Mammary epithelial cell (primary cell): ENCODE measurements at places on chromosomes 11 and 22. TPM values are rescaled to one million over a fixed set of nuclear protein-coding genes. Genes with fewer than 3 reads are reported as not detected.

Gene SLC43A3
- total RNA-seq: 19.0 and 27.6 TPM in 2 replicates

DNA sequence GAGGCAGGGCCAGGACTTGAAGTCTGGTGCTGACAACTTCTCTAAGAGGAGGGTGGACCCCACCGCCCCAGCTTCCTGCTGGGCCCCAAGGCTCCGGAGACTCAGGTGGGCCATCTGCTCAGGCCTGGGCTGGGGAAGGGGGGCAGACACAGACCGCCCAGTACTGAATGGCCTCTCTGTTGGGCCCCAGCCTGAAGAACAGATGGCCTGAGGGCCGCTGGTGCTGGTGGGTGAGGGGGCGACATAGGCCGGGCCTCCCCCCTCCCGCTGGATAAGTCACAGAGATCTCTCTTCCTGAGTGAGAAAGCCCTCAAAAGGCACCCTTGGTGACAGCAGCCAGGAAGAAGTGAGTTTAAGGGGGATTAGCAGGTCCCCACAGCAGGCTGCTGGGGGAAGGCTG is 12.5 kb upstream of the TP53I11 start:
- no peak for DNase-seq

GRCh38 chr11:9936754-9937153 is 272.9 kb downstream of the SWAP70 start:
- no peak for DNase-seq

DNA sequence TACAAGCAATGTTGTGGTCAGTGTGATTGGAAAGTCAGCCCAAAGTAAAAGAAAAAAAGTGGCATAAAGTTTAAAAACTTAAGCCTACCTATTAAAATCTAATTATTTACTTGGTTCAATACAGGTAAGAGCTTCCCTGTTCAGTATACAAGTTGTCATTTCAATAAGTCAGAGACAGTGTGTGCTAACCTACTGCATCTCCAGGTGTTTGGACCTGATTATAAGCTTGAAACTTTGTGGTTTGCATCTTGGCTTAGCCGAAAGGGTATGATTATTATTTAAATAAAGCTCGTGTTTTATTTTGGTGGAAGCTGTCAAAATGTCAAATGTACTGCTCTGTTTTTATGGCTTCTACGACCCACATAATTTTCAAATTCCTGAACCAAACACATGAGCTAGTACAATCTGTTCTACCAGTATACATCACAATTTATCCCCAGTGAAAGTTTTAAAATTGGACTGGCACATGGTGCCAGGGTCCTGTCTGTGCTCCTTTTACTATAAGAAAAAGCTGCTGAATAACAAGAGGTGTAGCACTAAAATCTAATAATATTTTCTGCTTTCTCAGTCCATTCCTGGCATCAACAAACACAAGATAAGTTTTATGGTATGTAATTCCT is 103.9 kb upstream of the ANO3 start:
- DNase-seq: no peak

GRCh38 chr11:92489826-92490399 is 265.3 kb downstream of the FAT3 start:
- DNase-seq: no peak

Gene PPP6R2
- total RNA-seq: 30.9 and 37.7 TPM in 2 replicates

DNA sequence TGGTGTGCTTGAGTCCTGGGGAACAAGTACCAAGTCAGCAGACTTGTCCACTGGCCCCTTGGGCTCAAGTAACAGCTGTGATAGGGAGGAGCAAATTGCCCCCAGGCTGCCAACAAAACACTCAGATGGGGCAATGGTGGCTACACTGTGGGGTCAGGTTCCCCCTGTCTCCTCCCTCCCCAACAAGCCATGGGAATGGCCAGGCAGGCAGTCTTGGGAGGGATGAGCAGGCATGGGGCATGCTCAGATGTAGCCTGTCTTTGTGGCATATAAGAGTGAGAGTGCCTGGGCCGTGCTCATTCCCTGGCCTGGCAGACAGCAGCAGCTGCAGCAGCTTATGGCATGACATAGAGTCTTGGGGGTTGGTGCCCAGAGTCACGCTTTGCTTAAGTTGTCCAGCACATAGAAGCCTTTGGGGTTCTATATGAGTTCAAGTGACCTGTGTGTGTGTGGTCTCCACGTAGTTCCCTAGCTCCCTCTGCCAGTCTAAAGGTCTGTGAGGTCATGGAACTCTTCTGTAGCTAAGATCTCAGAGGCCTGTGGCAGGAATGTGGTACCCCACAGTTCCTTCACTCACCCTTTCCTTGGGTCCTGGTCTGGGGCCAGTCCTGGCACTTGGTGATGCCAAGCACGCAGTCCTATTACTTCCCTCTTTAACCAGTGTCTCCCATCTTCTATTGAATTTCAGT is 44.7 kb downstream of the BIRC2 start:
- DNase-seq: no peak

- no peak for DNase-seq
Measured at GRCh38 chr11:45477588-45477987, 187.8 kb downstream of the CHST1 start.

- no peak for DNase-seq
Measured at GRCh38 chr22:32545801-32546200, 71.2 kb downstream of the FBXO7 start.

- no peak for DNase-seq
Measured at GRCh38 chr22:21990445-21991303, 8.1 kb upstream of the TOP3B start.

GRCh38 chr11:116445108-116446047 is 327.4 kb downstream of the BUD13 start:
- no peak for DNase-seq

GRCh38 chr22:42418811-42419242 is 13.4 kb downstream of the NFAM1 start:
- no peak for DNase-seq

GRCh38 chr22:46774253-46774979 is 12.0 kb downstream of the TBC1D22A start:
- no peak for DNase-seq

- DNase-seq: peak; percentile 27
Measured at GRCh38 chr11:18754308-18754707, 28.3 kb upstream of the IGSF22 start.

DNA sequence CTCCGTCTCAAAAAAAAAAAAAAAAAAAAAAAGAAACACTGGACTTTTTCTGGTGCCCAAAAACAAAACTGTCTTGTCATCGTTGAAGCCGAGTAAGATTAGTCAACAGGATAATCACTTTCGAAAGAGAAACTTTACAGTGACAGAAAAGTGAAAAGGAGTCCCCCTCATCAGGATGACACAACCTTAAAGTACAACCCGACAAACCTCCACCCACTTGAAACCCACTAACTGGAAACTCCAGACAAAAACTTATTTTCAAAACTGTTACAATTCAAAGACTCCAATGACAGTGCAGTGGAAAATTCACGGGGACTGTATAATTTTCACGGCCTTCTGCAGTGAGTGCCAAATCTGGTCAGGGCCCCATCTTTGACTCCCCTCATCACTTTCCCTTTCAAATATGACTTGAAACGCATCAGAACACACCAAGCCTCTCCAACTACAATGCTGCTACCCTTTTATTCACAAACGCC is 1.3 kb downstream of the DENND5A start:
- DNase-seq: peak; percentile 40

DNA sequence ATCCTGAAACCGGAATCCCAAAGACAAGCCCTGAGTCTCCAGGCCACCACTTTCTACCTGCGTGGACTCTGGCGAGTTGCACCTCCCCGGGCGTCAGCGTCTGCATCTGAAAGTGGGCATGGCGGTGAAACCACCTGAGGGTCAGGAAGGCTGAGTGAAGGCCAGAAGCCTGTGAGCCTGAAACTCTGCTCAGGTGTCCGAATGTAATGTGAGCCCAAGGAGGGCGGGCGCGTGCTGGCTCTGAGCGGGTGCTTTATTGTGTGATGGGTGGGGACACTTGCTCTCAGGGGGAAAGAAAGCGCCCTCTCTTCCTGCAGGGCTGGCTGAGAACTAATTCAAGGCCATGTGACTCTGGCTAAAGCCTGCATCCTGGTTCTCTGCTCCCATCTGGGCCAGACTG is 135.6 kb downstream of the ST3GAL4 start:
- no peak for DNase-seq

Gene RCOR2
- 0.14 TPM in 1 of 2 replicates, not detected in the other for total RNA-seq

GRCh38 chr11:85643191-85643614 is 4.6 kb upstream of the TMEM126A start:
- peak; percentile 42 for DNase-seq

- DNase-seq: no peak
Measured at GRCh38 chr11:68116974-68117373, 4.2 kb downstream of the CHKA start.

GRCh38 chr11:75797116-75797515 is 17.9 kb upstream of the UVRAG start:
- DNase-seq: no peak

- DNase-seq: peak; percentile 37
Measured at GRCh38 chr11:44607319-44607962, 42.0 kb downstream of the CD82 start.

- DNase-seq: peak; percentile 39
Measured at GRCh38 chr22:39135092-39135896, 17.2 kb downstream of the CBX7 start.

GRCh38 chr22:49547751-49548239 is 279.9 kb downstream of the BRD1 start:
- no peak for DNase-seq

Gene CADM1
- 16.9 and 22.6 TPM in 2 replicates for total RNA-seq

GRCh38 chr11:46533396-46534100 is 60.3 kb downstream of the AMBRA1 start:
- no peak for DNase-seq

DNA sequence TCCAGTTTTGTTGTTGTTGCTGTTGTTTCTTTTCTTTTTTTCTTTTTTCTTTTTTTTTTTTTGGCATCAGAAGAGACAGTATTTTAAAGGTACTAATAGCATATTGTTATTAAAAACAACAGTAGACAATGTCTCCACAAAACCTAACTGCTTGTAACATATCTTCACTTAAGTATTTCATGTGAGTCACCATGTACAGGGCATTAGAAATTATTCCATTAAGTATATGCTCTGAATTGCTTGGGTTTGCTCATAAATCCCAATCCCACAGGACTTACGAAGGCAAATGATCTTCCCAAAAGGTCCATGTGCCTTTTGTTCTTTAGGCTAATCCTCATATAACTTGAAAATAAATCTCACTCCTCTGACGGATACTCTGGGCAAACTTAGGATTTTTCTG is 35.9 kb downstream of the MAP6 start:
- no peak for DNase-seq

DNA sequence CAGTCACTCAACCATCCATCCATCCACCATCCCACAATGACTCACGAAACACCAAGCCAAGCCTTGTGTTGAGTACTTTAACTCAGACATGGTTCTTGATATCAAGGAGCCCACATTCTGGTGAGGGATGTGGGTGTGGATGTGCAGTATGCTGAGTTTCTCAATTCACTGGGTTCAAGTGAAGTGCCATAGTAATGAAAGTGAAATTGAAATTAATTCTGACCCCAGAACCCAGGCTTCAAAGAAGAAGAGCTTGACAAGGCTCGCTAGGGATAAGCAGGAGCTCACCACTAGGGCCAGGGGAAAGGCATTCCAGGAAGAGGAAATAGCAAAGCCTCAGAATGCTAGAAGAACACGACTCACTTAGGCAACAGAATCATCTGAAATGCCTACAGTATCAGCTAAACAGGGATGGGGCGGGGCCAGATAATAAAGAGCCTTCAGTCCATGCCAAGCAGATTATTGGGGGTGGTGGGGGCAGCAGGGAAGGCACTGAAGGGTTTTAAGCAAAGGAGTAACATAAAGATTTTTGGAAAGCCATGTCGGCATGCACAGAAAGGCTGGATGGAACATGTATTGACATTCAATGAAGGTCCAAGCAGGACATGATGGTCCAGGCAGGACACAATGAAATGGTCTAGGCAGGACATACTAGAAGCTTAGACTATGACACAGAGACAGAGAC is 37.2 kb downstream of the RTL6 start:
- no peak for DNase-seq

GRCh38 chr11:13692172-13692571 is 23.7 kb downstream of the FAR1 start:
- DNase-seq: peak; percentile 27

GRCh38 chr11:45110562-45110961 is 35.9 kb upstream of the PRDM11 start:
- peak; percentile 49 for DNase-seq

DNA sequence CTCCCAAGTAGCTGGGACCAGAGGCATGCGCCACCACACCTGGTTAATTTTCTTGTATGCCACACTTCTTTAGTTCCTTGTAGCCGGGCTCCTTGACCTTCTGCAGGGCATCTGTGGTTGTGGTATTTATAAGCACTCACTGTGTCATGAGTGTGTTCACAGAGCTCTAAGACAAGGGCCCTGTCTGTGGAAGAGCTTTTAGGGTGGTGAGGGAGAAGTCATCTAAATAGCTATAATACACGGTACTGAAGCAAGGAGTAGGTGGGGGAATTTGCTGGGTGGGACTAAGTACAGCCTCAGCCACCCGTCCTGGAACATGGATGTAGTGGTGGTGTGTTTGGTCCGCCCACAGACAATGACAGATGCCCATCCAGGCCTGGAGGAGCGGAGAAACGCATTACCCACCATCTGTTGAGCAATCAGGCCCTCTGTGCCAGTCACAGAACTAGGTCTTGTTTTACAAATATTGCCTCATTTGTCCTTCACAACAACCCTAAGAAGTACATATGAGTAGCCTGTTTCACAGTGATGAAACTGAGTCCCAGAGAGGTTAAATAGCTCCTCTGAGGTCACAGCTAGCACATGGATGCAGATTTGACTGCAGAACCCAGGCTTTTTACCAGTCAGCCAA is 10.1 kb downstream of the ACO2 start:
- peak; percentile 10 for DNase-seq

Gene TTC38
- 16.0 TPM for total RNA-seq

- peak; percentile 54 for DNase-seq
Measured at GRCh38 chr11:12842933-12843636, 166.0 kb upstream of the RASSF10 start.

DNA sequence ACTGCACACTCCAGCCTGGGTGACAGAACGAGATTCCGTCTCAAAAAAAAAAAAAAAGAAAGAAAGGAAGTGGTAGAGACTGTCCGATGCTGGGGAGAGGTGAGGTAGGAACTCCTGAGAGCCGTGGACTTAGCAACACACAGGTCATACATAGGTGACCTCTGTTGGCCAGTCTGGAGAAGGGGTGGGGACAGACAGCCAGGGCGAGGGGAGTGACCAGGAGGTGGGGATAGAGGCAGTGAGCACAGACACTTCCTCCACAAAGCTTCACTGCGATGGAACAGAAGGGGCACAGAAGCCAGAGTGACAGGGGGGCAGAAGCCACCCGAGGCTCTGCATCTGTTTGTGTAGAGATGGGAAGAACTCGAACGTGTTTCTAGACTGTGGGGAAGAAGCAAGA is 47.1 kb downstream of the MYH9 start:
- DNase-seq: no peak

Gene CRELD2
- total RNA-seq: 26.5 TPM
